Chondrocyte (in vitro differentiated cells): ENCODE measurements at places on chromosomes 5 and 9.

DNA sequence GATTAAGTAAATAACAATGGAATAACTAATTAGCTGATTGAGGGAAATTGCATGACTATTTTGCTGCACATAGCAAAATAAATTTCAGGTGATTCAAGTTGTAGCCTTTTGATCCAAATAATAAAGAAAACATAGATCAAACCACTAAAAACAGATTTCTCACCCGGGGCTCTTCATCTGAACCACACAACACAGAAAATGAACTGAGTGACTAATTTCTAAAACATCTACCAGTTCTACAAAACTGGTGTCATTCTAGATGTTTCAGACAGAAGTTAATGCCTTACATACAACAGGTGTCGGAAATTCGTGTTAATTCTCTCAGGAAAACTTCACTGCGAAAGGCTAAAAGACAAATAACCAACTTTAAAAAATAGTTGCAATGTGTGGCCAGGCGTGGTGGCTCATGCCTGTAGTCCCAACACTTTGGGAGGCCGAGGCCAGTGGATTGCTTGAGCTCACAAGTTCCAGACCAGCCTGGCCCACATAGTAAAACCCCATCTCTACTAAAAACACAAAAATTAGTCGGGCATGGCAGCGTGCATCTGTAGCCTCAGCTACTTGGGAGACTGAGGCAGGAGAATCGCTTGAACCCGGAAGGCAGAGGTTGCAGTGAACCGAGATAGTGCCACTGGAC is 6.9 kb downstream of the PROP1 start:
- DNase-seq, result no peak

DNA sequence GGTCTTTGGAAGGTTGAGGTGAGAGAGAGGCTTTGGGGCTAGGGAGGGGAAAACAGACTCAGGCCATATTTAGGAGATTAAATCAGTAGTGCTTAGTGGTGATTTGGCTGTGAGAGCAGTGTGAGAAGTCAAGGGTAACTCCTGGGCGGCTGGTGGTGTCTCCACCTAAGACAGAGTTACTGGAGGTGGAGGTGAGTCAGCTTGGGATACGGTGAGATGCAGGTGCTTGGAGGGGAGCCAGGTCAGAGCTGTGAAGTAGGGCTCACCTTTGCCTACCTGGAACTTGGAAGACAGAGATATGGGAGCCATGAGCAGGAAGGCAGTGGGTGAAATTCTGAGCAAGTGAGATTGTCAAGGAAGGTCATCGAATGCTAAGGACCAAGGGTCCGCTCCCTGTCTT is 24.5 kb downstream of the RGS3 start:
- no peak for DNase-seq

- DNase-seq, result no peak
Observed at GRCh38 chr5:43947935-43948334, 345.0 kb downstream of the NNT start.

GRCh38 chr9:89536145-89536574 is 38.2 kb upstream of the SEMA4D start:
- no peak for DNase-seq
